Aorta (tissue), 5 donors: ENCODE measurements at places on chromosomes 11 and 22. TPM values are rescaled to one million over a fixed set of nuclear protein-coding genes. Genes with fewer than 3 reads are reported as not detected.

Gene NLRX1
- 17.3 TPM for total RNA-seq

Gene KRTAP5-9
- not detected for total RNA-seq

Gene KDM4E
- total RNA-seq, result not detected

Gene SMIM35
- 0.15 TPM for total RNA-seq

Gene SYT13
- not detected for total RNA-seq

Gene SERHL2
- total RNA-seq, result 2.9 TPM

Gene KRTAP5-3
- not detected for total RNA-seq

GRCh38 chr11:47979378-47980087, 826 bp upstream of the PTPRJ start:
- no peak for DNase-seq

- no peak for DNase-seq
Measured at GRCh38 chr22:29205594-29206371, at the start of gene EMID1. Gene EMID1, plus strand, starts transcription at chr22:29205896. Its CDS starts 143 bp downstream, at chr22:29206039.

DNA sequence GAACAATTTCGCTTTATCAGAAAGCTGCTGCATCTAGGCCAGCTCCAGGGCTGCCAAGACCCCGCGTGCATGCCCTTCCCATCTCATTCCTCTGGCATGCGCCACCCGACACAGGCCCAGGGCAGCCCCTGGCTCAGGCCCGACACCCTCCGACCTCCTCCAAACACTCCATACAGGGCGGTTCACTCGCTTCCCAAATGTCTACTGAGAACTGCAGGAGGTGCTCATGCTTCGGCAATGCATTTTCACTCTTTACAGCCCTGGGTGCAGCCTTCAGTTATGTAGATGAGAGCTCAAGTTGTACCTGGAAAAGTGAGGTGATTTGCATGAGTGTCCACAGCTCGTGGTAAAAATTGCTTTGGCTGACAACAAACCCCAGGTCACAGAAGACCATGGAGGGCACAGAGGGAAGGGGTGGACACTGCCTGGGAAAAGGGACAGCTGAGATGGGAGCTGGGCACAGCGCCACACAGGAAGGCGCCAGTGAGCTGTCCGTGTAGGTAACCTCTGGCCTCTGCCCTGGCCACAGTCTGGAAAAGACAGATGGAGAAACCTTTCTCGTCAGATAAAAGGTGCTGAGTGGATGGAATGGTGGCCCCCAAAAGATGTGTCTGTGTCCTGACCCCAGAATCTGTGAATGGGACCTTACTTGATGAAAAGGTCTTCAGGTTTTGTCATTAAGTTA, 1351.9 kb downstream of the BRD1 start:
- no peak for DNase-seq

- peak; percentile 71 for DNase-seq
Measured at GRCh38 chr11:128497061-128497775, 90.1 kb downstream of the ETS1 start.

GRCh38 chr11:3905080-3905953, 49.9 kb downstream of the STIM1 start:
- DNase-seq, result no peak

GRCh38 chr11:65806979-65807378, 20.1 kb downstream of the OVOL1 start:
- no peak for DNase-seq

DNA sequence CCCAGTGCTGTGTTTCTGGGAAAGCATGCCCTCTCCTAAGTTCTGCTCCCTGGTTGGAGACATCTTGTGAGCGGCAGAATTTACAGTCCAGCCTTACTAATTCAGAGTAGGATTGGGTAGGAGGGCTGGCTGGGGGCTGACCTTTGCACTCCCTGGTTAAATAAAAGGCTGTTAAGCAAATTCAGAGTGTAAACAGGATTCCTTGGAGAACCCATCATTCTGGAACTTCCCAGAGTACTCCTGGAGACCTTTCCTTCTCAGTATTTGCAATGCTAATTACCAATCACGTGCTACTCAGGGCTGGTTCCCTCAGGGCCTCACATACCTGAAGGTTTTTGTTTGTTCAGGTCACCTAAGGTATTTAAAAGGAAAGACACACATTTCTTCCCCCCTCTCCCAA, 340.2 kb downstream of the TBC1D22A start:
- DNase-seq, result no peak

GRCh38 chr11:98007072-98007471, 1013.7 kb upstream of the CNTN5 start:
- no peak for DNase-seq

DNA sequence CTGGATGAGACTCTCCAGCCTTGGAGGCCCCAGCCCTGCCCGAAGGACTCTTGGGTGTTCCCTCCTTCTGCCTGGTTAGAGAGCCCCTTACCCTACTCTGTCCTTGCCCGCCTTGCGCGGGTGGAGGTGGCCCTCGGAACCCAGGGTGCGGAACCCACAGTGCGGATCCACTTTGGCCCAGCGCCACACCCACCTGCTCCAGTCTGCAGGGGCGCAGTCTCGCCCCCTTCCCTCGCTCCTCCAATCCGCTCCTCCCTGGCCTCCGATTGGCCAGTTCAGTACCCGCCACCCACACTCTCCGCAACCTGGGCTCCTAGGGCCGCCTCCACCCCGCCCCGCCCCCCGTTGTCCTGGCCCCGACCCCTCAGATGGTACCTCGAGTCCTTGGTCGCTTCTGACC, 2.4 kb downstream of the CAPN1 start:
- DNase-seq, result no peak

DNA sequence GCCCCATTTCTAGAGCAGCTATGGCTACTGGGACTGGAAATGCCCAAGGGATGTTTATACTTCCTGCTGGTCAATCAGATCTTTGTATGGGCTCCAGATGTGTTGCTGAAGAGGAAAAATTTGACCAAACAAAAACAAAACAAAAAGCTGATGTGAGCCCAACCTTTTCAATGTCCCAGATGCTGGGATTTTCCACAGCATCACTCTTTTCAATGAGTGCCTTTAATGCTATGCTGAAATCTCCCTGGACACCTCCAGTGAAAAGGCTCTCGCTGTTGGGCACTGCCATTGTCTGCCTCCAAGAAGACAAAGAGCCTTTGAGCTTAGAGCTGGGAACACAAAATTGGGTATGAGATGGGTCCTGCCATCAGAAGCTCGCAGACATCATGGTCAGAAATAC, 671.9 kb downstream of the NTM start:
- DNase-seq, result no peak

- DNase-seq, result no peak
Measured at GRCh38 chr11:45997599-45997998, 75.1 kb downstream of the LARGE2 start.

- DNase-seq, result no peak
Measured at GRCh38 chr11:11318961-11319360, 34.1 kb downstream of the CSNK2A3 start.
